Mammary epithelial cell (primary cell): ENCODE measurements at places on chromosomes 2 and 18. TPM values are rescaled to one million over a fixed set of nuclear protein-coding genes. Genes with fewer than 3 reads are reported as not detected.
A peak's percentile ranks its signal among the peaks of the same experiment; 100 is the strongest.

- no peak for DNase-seq
Observed at GRCh38 chr2:85063981-85064599, 69.1 kb upstream of the TCF7L1 start.

- DNase-seq = no peak
Observed at GRCh38 chr2:229226382-229226781, 44.7 kb downstream of the PID1 start.

DNA sequence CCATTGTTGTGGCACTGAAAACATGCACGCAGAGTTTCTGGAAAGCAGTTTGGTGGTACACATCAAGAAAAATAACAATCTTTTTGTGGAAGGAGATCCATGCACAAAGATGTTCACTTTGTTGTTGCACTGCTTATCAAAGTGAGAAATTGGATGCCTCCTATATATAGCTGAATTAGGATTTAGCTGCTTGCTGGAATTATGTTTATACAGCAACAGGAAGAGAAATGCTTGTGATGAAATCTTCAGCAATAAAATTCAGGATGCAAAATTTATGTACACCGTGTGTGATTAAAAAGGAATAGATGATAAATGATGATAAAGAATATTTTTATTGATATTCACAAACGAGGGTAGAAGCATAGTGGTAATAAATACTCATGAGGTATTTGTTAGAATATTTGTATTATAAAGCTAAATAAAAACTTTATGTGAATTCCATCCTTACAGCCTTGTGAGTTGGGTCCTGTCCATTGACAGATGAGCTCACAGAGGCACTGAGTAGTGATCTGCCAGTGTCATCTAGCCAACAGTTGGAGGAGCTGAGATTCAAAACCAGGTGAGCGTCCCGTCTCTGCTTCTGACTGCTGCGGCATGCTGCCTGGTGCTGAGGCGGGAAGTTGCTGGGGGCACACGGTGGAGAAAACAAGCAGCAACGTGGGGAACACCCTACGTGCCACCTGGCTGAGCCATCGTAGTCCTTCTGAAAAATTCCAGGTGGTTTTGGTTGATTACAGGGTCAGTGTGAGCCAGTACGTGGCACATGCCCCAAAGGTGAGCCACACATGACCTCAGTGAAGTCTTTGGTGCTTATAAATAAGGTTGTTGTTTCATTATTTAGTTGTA, 80.2 kb downstream of the ASAP2 start:
- peak; percentile 87 for DNase-seq

- DNase-seq = no peak
Observed at GRCh38 chr2:241813644-241814392, 4.8 kb downstream of the NEU4 start.

DNA sequence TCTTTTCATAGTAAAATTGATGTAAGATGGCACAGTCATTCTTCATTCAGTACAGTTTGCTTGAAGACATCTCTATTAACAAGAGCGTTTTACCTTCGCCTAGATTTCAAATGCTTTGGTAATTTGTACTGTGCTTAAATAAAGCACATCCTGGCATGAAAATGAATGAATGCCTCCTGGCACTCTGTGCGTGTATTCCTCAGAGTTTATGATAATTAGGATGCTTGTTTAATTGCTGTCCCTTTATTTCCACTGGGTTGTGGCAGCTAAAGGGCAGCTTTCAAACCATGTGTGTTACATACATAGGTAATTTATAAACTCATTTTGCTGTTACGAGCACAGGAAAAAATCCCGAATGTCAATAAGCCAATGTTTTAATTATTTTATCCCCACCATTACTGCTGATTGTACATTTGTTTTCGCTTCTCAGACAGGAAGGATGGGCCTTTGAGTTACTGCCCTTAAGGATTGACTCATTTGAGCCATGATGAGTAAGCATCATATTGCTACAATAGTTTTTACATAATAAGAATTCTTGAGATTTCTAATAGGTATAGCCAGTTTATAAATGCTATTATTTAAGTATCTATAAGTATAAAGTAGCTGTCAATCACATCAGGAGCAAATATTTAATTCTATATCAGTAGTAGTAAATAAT, 516.5 kb downstream of the XIRP2 start:
- DNase-seq = peak; percentile 23

GRCh38 chr2:189466656-189467055, 25.4 kb downstream of the WDR75 start:
- no peak for DNase-seq

- DNase-seq = no peak
Observed at GRCh38 chr2:238699307-238700116, 148.4 kb upstream of the TWIST2 start.

GRCh38 chr2:137865954-137866540, 98.2 kb upstream of the HNMT start:
- peak; percentile 24 for DNase-seq

DNA sequence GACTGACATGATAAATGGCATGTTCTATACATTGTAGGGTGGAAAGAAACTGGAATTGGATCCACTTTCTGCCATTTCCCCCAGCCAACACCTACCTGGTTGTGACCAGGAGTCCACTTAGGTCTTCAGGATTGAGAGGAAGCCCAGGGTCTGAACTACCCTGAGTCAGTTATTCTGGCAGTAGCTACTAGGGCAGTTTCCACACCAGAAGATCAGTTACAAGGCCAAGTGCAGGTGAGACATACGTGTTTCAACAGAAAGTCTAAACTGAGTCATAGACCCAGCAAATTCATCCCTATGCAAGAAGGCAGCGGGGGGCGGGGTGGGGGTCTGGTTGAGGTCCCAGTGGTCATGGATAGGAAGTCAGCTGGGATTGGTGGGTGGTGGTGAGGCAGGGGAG, 21.9 kb downstream of the ANTXR1 start:
- peak; percentile 36 for DNase-seq

DNA sequence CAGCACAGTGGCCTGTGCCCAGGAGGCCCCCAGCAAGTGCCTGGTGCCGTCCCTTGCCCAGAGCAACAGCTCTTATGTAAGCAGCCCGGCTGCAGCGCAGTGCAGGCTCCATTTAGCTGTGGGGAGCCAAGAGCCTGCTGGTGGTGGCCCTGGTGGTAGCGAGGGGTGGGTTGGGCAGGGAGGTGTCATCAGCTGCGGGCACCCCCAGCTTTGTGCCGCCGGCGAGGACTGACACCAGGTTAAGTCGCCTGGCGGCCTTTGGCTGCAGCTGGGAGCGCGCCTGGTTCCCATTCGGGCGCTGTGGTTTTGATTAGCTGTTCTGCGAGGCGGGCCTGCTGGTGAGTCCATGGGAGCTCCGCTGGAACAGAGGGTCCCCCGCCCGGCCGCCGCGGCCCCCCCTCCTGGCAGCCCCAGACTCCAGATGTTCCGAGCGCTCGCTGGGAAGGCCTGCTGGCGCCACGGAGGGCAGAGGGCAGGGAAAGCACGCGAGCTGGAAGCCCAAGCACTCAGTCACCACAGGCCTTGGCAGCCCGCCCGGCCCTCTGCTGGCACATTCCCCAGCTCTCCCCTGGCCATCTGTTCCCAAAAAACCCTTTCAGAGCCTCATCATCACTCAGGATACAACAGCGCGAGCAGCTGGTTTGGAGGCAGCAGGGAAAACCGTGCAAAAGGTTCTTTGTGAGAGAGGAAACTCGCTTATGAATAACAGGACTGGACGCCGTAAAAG, 18.4 kb downstream of the ATOH8 start:
- DNase-seq = peak; percentile 93

DNA sequence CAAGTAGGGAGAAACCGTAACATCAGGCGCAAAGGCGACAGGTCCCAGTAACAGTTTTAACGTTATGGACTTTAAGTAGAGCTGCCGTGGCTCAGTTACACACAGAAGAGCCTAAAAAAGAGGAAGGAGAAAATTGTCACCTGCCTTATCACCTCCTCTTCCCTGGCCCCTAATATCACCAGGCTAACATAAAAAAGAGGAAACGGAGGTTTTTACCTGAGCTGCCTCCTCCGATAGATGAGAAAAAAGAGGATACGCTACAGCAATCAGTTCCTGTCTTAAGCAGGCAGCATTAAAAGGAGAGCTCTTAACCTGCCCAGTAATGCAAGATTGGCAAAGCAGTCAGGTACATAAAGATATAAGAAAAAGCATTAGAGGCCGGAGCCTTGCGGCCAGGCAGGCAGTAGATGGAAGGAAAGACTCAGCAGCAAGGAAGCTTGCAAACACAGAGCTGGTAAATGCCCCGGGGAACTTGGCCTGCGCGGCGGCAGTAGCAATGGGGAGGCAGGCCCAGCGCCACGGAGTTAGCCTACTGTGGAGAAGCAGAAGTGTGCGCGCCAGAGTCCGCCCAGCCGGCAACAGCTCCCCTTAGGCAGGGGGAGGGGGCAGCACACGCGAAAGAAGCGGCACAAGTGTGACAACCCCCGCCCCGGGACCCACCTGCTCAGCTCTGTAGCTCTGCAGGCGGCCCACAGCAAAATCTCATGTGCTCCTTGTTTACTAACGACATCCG, 116.3 kb upstream of the SCN7A start:
- no peak for DNase-seq

- no peak for DNase-seq
Observed at GRCh38 chr18:12030670-12031069, 49.4 kb downstream of the IMPA2 start.

DNA sequence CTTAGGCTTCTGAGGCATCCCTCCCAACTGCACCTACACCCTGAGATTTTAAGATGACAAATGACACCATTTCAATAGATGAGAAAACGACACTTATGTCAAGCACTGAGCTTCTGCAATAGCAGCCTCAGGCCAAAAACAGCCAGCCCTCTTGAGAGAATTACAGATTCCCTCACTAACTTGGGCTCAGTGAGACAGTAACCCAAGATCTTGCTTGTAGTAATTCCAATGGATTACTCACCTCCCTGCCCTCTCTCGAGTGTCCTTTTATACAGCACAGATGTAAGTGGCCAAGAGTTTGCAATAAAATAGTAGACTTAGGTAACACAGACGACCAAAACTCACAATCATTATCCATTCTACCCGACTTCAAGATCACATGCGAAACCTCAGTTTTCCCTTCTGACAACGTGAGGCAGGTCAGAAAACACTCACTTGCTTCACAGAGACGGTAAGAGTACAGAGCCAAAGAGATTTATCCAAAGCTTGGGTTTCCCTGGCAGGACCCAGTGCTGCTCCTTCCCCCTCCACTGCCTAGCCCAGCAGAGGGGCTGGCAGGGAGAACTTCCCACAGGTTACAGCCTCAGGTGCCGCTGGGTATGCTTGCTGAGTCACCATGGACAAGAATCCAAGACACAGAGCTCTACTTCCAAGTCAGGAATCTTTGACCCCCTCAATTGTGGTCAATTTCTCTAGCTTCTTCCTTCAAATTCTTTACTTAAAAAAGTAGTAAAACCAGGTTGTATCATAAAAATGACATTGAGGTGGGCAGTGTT, 181.4 kb downstream of the MYO5B start:
- DNase-seq = peak; percentile 61

DNA sequence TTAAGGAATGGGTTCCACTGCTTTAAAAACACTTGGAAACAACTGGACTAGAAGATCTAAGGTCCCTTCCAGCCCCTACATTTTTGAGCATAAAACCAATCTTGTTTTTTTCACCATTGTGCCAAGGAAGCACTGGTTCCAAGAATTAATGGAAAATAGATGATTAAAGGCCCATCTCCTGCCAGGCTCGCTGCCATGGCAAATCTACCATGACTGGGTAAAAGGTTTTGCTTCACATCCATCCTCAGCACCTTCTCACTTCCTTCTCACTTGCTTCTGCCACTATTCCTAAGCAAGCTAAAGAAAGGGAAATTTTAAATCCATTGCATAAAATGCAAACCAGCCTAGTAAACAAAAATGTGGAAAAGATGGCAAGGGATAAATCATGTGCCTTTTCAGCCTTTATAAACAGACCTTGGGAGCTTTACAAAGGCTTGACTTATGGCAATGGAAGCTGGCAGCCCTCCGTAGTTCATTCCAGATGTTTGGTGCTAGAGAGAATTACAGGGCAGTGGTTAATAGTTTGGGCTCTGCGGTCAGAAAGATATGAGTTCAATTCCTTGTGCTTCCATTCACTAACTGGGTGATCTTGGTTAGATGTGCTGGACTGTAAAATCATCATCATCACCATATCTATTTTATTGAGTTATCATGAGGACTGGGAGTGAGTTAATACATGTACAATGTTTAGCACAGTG, 27.0 kb upstream of the ST3GAL5 start:
- DNase-seq = no peak

Gene ARHGAP15
- not detected for polyA plus RNA-seq

Gene ALS2
- polyA plus RNA-seq = 15.1 TPM

Gene CCT4
- 159 TPM for polyA plus RNA-seq

Gene CD8B2
- polyA plus RNA-seq = not detected

Gene POLR1B
- 17.6 TPM for polyA plus RNA-seq

Gene SPOPL
- 8.6 TPM for polyA plus RNA-seq

Gene ZSWIM2
- not detected for polyA plus RNA-seq
